ENCODE measurements at places on chromosomes 12 and 14.

DNA sequence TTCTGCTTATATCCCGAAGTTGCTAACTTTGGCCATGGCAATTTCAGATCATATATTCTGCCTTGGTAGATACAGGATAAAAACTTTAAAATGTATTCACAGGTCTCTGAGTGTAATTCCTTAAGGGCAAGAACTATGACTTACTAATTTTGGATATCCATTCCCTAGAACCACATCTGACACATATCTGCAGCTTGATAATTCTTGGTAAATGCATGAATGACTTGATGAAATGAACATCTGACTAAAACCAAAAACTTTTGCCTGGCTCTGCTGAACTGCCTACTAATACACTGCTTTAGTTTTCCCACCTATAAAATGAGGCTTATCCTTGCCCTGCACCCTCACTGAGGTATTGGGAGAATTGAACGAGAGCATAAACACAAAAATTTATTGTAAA, 32.2 kb downstream of the SLC25A21 start:
- no peak for DNase-seq

GRCh38 chr14:67666750-67667449, 7.5 kb downstream of the VTI1B start:
- DNase-seq: peak; percentile 69

- no peak for DNase-seq
Measured at GRCh38 chr14:32514236-32514635, 185.1 kb downstream of the AKAP6 start.

- DNase-seq: no peak
Measured at GRCh38 chr14:70789961-70790360, 19.4 kb downstream of the MAP3K9 start.

DNA sequence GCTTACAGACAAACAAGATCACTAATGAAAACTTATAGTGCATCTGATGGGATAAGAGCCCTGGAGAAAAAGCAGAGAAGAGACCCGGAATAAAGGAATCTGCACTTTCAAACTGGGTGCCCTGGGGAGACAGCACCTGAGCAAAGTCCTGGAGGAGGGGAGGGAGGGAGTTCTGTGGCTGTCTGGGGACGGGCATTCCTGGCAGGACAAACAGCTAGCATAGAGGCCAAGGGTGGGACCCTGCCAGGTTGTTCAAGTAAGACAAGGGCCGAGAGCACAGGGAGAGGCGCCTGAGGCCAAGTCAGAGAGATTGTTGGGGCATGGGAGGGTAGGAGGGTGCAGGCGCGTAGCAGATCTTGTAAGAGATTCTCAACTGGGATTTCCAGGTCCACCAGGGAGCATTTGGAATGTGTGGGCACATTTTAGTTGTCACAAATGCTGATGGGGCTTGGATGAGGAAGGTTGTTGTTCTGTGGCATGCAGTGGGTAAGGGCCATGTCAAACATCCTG, 14.2 kb downstream of the IQSEC3 start:
- no peak for DNase-seq

- DNase-seq: no peak
Measured at GRCh38 chr14:101223561-101224162, 320.1 kb upstream of the RTL1 start.

DNA sequence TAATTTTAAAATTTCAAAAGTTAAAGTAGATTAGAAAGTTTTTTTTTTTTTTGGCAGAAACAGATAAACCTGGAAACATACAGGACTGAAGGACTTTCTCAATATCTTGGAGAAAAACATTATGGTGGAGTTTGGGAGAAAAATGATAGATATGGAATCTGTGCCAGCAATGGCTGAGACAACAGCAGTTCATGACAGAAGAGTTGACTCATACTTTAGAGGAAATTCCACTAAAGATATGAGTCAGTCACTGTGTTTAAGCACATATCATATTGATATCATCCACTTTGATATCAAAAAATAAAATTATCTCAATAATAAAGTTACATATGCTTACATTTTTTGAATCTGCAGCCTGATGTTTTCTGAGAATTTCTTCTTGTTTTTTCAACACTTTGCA, 193.9 kb upstream of the OR4E1 start:
- DNase-seq: no peak

DNA sequence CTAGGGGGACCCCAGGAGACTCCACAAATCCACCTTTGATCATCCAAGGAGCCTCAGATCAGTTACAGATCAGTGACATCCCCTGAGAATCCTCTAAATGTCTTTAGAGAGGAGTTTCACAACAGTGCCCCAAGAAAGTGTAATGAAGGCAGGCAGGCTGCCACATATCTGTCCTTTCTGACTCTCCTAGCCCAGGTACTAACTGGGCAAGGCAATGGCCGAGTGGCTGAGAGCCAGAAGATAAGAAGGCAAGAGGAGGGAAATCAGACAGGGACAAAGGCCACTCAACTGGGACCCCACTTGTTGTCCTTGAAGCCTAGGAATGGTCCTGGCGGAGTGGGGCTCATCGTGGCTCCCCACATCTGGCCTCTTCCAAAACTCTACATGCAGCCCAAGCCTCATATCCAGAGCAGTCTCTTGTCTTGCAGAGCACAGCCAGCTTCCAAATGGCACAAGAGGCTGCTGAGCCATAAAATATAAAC, 11.6 kb downstream of the ACTN1 start:
- no peak for DNase-seq

All from GM10248 (cell line).